ENCODE measurements at places on chromosomes 7 and 10. TPM values are rescaled to one million over a fixed set of nuclear protein-coding genes. Genes with fewer than 3 reads are reported as not detected.

- no peak for DNase-seq
Observed at GRCh38 chr7:116769546-116769945, 92.8 kb upstream of the CAPZA2 start.

DNA sequence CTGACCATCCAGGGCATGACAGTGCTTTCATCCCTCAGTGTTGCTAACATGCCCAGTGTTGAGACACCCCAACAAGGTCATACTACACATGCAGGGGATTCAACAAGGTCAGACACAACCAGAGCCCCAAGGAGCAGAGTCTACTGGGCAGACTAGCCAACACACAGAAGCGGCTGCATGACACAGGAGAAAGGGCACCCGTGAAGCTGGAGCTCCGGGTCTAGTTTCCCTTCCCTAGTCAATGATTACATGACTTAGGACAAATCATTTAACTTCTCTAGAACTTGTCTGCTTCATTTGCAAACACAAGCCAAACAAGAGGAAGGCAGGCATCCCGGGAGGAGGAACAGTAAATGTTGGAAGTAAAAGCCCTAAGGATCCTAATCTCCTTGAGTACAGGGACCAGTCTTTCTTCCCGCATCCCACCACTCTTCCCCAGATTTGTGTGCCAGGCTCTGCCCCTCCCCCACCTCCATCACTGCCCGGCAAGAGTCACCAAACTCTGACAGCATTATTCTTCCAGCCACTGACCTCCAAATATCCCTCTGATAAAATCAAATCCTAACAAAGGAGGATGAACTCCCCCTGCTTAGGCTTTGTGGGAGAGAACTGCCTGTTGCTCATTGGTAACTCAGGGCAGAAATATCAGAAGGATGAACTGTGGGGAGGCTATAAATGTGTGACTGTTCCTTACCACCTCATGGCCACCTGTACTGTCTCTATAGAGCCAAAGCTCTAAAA is 104.3 kb downstream of the KCNMA1 start:
- no peak for DNase-seq

GRCh38 chr7:1806354-1806753 is 136.3 kb downstream of the ELFN1 start:
- no peak for DNase-seq

- no peak for DNase-seq
Observed at GRCh38 chr10:117830787-117831212, 215.9 kb downstream of the RAB11FIP2 start.

GRCh38 chr10:61541960-61542359 is 88.8 kb upstream of the TMEM26 start:
- DNase-seq, result no peak

DNA sequence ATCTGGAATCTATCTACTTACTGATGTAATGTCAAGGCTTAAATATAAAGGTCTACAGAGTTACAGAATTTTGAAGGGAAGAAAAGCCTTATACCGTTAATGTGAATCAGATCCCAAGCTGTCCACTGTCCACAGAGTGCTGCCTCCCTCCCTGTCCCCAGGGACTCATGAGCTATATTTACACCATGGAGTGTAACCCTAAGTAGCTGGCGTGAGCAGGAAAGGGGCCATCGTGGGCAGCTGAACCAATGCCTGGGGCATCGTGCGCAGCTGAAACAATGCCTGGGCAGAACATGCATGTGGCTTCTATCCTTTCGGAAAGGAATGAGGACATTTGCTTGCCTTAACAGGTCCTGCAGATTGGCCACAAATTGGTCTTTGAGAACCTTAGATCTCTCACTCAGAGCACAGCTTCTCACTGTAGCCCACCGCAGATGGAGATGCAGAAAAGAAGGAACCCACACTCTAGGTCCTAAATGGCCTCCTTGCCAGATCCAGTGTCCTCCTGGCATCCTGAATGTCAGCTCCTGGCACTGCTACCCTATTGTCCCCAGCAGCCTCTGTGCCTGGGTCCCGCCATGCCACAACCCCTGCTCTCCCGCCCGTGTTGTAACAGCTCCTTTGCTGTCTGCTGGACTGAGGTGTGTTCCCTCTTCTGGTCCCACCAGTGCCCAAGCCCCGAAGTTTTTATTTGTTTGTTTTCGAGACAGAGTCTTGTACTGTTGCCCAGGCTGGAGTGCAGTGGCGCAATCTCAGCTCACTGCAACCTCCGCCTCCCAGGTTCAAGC is 30.3 kb downstream of the CCDC3 start:
- DNase-seq, result no peak

- DNase-seq, result no peak
Observed at GRCh38 chr10:69732147-69732825, 69.4 kb upstream of the COL13A1 start.

- no peak for DNase-seq
Observed at GRCh38 chr7:282621-283020, 7.3 kb upstream of the FOXL3 start.

- no peak for DNase-seq
Observed at GRCh38 chr10:842795-843194, 88.7 kb downstream of the LARP4B start.

The NSUN6 gene
- total RNA-seq, result 7.9 TPM

The SLC29A4 gene
- total RNA-seq, result 22.7 TPM

The EN2 gene
- 0.12 TPM for total RNA-seq

The SPDYE2 gene
- not detected for total RNA-seq

Measured in omental fat pad (tissue), 4 donors.